ENCODE measurements at places on chromosomes 3 and 15. TPM values are rescaled to one million over a fixed set of nuclear protein-coding genes. Genes with fewer than 3 reads are reported as not detected.

DNA sequence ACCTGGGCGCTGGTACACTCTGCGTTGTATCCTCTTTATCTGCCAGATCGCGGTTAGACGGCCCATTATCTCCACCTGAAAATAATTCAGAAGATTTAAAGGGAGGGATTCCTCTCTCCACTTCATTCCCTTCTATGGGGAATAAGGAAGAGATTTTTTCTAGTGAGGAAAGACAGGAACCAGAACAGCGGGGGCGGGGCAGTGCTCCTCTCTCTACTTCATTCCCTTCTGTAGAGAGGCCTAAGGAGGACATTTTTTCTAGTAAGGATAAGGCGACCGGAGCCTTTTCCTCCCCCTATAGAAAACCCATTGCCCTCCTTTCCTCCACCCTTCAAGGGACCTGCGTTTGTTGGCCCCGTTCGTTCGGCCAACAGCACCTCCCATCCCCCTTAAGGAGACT is 8.3 kb upstream of the LIPH start:
- no peak for DNase-seq

DNA sequence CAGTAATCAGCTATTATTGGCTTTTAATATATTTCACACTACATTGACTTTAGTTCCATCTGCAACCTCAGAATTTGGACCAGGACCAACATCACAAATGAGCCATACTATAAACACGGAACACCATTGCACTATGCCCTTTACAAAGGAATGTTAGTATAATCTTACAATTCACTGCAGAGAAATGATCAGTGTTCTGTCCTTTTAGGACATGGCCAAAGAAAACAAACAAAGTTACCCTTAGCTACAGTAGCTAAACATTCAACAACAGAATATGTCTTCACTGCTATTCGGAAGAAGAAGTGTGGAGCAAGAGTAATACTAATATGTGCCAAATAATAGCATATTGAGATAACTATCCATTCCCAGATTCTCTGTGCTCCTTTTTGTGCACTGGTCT is 90.4 kb downstream of the NAALADL2 start:
- no peak for DNase-seq

DNA sequence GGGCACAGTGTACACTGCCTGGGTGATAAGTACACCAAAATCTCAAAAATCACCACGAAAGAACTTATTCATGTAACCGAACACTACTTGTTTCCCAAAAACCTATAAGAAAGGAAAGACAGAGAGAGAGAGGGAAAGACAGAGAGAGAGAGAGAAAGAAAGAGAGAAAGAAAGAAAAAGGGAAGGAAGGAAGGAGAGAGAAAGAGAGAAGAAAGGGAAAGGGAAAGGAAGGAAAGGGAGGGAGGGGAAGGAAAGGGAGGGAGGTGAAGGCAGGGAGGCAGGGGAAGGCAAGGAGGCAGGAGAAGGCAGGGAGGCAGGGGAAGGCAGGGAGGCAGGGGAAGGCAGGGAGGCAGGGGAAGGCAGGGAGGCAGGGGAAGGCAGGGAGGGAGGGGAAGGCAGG is 48.2 kb downstream of the ANXA2 start:
- DNase-seq = no peak

- no peak for DNase-seq
Observed at GRCh38 chr3:102018551-102018950, 169.2 kb downstream of the NFKBIZ start.

DNA sequence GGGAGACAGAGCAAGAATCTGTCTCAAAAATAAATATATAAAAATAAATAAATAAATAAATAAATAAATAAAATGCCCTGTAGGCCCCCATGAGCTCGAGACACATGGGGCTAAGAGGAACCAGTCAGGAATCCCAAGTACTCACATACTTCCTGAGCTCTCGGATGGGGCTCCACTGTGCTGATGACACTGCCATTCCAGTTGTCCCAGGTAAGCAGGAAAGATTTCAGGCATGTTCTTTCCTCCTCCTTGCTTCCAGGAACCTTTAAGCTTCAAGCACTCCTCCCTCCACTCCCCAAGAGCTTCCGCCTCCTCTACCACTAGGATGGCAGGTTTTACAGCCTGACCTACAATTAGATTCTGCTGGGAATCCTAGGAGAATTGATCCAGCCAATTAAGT is 113.4 kb downstream of the SLC49A4 start:
- no peak for DNase-seq

- no peak for DNase-seq
Observed at GRCh38 chr3:19348500-19348899, 200.2 kb downstream of the KCNH8 start.

DNA sequence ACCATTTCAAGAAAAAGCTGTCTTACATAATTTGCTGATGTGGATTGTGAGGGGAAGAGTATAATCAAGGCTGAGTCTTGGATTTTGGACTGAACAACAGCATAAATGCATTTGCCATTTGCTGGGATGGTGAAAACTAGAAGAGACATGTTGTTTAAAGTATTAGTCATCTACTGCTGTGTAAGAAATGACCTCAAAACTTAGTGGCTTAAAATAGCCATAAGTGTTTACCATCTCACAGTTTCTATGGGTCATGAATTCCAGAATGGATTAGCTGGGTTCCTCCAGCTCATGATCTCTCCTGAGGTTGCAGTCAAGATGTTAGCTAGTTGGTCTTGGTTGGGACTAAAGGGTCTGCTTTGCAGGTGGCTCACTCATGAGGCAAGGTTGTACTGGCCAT is 66.2 kb downstream of the SCN11A start:
- DNase-seq = no peak

- DNase-seq = no peak
Observed at GRCh38 chr3:182605882-182606611, 187.3 kb upstream of the ATP11B start.

DNA sequence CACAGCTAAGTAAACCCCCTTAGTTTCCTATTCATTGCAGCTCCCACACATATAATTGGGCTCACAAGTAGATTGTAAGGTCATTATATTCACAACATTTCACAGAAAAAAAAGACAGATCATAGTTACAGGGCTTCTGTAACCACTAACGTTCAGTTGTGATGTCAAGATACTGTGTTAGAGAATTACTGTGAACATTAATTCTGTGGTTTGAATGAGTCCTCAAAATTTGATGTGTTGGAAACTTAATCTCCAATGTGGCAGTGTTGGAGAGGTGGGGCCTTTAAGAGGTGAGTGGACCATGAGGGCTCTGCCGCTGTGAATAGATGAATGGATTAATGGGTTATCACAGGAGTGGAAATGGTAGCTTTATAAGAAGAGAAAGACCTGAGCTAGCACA is 21.3 kb downstream of the GRK7 start:
- DNase-seq = no peak

- DNase-seq = no peak
Observed at GRCh38 chr15:61659566-61660190, 400.6 kb downstream of the VPS13C start.

DNA sequence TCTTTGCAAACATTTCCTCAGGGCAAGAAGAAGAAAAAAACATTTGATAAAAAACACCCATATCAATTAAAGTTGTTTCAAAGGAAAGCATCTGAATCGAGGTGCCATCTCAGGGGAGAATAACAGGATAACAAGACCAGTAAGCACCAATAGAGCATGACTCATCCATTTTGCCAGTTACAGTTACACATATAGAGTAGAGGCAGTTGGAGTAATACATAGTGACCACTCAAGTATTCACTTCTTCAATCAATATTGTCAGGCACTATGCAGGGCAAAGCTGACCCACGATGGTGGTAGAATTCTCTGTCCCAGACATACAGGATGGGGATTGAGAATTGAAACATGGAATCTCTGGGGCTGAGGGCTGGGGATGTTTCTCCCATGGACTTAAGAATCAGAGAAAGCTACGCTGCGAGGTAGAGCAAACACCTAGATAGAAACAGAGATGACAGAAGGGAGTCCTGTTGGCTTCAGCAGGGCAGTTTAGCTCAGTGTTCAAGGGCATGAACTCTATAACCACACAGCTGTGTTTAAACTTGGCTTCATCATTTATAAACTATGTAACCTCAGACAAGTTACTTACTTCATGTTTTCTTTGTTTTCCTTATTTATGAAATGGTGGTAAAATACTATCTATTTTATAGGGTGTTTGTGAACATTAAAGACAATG is 186.4 kb upstream of the NANOGP8 start:
- DNase-seq = no peak

VGLL3 gene
- not detected for total RNA-seq

CMTM7 gene
- 42.6 TPM for total RNA-seq

TKT gene
- 231 TPM for total RNA-seq

IGSF10 gene
- total RNA-seq = not detected

TPRG1 gene
- total RNA-seq = 9.7 TPM

MKRN2OS gene
- total RNA-seq = not detected

GHSR gene
- total RNA-seq = not detected

REC114 gene
- not detected for total RNA-seq

MUC20 gene
- total RNA-seq = 0.85 TPM
